ENCODE measurements at places on chromosomes 4 and X.
A peak's percentile ranks its signal among the peaks of the same experiment; 100 is the strongest.

- no peak for DNase-seq
Measured at GRCh38 chrX:103099691-103100090, 6.7 kb upstream of the NXF3 start.

- no peak for DNase-seq
Measured at GRCh38 chr4:159460371-159460770, 357.5 kb downstream of the RAPGEF2 start.

- no peak for DNase-seq
Measured at GRCh38 chr4:26325191-26325590, 4.4 kb downstream of the RBPJ start.

DNA sequence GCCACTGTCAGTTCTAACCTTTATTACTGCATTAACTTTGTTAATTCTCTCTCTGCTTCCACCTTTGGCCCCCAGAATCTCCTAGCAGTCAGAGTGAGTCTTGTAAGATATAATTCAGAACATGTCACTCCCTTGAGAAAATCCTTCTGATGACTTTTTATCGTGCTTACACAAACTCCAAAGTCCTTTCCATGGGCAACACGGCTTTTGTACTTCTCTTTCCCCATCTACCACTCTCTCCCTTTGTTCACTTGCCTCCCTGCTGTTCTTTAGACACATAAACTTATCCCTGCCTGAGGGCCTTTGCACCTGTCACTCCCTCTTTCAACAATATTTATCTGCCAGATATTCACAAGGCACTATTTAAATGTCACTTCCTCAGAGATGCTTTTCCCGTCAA lies 64.8 kb downstream of the MAOB start:
- DNase-seq, result no peak

GRCh38 chr4:26171941-26172340 lies 148.9 kb upstream of the RBPJ start:
- DNase-seq, result no peak

DNA sequence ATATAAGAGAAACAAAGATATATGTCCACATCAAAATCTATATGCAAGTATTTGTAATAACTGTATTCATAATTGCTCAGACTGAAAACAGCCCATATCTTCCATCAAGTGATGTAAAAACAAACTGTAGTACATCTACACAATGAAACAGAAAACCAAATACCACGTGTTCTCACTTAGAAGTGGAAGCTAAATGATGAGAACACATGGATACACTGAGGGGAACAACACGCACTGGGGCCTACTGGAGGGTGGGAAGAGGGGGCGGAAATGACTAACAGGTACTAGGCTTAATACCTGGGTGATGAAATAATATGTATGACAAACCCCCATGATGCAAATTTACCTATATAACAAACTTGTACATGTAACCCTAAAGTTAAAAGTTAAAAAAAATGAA lies 42.7 kb downstream of the UBA6 start:
- DNase-seq, result peak; percentile 54

- DNase-seq, result no peak
Measured at GRCh38 chr4:10092481-10093270, 23.9 kb downstream of the WDR1 start.

DNA sequence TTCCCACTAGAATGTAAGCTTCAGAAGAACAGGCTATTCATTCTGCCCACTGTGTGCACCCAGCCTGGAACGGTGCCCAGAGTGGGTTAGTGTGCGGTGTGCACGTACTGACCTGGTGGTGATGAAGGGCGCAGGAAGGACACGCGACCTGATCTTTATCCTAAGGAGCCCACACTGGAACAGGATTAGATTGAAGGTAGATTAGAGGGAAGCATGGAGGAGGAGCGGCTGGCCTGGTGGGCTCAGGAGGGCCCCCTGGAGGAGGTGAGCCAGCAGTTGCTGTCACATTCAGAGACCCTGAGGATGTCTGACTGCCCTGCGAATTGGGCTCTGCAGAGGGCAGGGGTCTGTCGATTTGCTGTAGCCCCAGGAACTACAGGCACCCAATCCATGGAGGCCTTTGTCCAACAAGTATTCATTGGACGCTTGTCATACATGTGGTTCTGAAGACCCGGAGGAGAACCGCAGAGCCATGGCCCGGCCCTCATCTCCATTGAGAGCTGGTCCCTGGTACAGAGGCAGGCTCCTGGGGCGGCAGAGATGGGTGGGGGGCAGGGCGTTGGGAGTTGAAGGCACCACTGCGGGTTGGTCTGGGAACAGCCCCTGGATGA lies 73.2 kb downstream of the HTRA3 start:
- no peak for DNase-seq

DNA sequence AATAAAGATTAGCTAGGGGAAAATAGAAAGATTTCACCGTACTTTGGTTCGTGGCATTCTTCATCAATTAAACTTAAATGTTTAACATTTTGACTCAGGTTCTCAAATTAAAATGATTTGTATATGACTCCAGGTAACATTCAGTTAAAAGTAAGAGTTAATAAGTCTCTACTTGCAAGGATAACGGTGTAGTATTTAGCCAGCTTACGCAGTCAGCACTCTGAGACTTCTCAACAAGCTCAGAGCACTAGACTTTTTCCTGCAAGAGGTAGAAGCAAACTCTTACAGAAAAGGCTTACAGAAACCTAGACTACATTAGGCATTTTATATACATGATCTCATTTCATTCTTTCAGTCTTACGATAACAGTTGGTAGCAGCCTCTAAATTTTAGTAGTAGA lies 96.4 kb upstream of the PPARGC1A start:
- no peak for DNase-seq

DNA sequence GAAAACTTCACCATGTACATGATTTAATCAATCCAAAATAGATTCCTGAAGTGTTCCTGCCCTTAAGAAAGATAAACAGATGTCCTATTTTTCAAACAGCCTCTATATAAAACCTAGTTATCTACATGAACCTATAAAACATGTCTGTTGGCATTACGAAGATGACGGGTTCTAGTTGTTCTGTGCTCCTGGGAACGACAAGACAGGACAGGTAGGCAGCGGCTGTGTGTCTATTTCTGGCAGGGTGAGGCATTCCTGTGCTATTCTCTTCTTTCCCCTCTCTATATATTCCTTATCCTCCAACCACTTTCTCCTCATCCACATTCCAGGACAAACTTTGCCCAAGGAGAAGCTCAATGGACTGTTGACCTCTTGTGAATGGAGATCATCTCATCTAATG lies 6.1 kb downstream of the FAT1 start:
- no peak for DNase-seq

- DNase-seq, result no peak
Measured at GRCh38 chr4:162657966-162658365, 494.2 kb upstream of the FSTL5 start.

- DNase-seq, result no peak
Measured at GRCh38 chr4:48203819-48204218, 65.8 kb downstream of the TEC start.

GRCh38 chrX:134933911-134934310 lies 56.9 kb upstream of the SMIM10 start:
- DNase-seq, result no peak

- no peak for DNase-seq
Measured at GRCh38 chrX:152844256-152844655, 13.4 kb downstream of the NSDHL start.

- DNase-seq, result no peak
Measured at GRCh38 chr4:6307230-6307629, 37.6 kb downstream of the WFS1 start.

- DNase-seq, result no peak
Measured at GRCh38 chrX:142637206-142637605, 388.5 kb upstream of the SPANXN4 start.

DNA sequence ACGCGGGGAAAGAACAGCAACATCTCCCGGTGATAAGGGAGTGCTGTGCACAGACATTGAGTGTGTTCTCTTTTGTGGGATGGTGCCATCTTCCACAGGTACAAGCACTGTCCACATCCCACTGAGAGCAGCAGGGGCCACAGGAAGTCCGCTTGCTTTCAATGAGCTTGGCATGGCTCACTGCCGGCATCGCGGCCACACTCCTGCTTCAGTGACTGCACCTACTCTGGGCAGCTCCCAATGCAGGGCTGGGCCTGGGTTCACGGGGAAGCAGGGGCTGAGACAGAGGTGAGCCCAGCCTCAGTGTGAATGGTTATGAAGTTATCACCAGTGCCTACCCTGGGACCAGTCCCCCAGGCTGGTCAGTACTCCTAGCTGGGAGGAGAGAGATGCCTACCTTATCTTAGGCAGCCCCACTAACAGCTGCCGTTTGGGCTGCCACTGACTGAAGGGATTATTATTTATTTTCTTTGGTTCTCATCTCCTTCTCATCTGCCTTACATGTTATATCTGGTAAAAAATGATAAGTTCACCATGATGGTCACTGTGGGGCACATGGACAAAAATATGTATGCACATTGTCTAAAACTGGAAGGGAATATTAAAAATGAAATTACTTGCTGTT lies 99.2 kb downstream of the MGST2 start:
- DNase-seq, result no peak

DNA sequence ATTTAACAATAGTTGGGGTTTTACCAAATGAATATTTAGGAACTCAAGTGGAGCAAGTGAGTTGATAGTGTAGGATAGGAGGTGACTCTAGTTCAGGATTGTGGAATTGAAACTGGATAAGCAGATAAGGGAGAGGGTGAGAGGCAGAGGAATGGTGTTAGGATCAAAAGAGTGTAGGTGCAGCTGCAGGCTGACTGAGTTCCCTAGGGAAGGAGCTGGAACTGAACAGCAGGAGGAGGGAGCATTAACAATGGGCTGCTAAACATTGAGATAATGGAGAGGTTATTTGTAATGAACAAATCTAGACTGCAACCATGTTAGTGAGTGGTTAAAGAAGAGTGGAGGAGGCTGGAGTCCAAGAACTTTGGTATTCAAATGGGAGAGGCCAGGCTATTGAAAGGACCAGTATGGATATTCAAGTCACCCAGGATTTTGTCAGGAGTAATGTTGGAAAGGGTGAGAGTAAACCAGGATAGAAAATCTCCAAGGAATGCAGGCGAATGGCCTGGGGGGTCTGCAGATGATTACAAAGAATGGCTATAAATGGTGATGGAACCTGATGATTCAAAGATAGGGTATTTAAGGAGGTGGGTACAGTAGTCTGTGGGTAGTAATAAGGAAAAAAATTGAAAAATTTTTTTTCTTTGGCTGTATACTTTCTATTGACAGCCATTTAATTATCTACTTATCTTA lies 497.1 kb upstream of the TENM3 start:
- no peak for DNase-seq

DNA sequence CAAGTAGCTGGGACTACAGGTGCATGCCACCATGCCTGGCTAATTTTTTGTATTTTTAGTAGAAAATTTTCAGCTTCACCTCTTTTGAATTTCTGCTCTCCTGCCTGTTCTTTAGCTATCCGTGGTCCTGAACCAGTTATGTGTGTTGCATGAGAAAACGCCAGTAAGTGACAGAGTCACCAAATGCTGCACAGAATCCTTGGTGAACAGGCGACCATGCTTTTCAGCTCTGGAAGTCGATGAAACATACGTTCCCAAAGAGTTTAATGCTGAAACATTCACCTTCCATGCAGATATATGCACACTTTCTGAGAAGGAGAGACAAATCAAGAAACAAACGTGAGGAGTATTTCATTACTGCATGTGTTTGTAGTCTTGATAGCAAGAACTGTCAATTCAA lies 13.9 kb downstream of the ALB start:
- no peak for DNase-seq

DNA sequence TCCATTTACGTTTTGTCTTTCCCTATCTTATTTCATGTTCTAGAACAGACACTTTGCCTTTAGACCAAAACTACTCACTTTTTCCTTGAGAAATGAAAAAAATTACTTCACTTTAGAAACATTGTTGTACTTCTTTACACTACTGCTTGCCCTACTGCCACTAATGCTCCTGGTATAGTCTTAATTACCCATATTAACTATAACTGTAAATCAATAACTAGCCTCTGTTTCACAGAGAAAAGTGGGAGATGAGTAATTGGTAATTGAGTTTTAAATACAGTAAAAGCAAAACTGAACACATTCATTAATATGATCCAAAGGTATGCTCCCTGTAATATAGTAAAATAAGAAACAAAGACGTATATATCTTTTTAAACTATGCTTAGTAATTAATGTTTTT lies 111.1 kb upstream of the JADE1 start:
- no peak for DNase-seq

DNA sequence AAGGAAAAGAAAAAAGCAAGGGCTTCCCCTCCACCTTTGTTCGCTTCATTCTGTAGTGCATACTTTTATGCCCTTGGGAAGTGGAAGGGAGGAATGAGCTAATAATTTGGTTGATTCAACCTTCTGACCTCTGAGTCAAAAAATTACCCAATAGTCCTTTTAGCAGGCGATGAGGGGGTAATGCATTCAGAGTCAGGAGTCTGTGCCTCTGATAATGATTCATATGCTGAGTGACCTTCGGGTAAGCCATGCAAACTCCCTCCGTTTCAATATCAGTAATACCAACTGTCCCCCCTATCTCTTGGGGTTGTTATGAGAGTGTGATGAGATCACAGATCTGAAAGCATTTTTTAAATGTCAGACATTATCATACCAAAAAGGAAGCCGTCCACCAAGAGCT lies 41.6 kb upstream of the ACSL4 start:
- no peak for DNase-seq

DNA sequence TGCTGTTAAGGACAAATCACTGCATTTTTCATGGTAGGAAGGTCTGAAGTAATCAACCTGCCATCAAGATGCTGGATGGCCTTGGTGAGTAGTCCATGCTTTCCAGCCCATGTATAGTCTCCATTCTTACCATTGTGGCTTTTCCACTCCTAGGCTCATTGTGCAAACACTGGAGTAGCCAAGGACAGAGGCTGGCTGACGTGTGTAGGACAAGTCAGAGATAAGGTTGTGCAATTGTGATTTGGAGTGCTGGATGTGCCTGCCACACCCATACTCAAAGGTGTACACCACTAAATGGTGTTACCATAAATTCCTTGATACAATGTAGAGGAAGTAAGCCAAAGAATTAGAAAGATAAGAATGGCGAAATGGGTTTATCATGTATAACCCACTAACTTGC lies 26.3 kb upstream of the RADX start:
- DNase-seq, result no peak

DNA sequence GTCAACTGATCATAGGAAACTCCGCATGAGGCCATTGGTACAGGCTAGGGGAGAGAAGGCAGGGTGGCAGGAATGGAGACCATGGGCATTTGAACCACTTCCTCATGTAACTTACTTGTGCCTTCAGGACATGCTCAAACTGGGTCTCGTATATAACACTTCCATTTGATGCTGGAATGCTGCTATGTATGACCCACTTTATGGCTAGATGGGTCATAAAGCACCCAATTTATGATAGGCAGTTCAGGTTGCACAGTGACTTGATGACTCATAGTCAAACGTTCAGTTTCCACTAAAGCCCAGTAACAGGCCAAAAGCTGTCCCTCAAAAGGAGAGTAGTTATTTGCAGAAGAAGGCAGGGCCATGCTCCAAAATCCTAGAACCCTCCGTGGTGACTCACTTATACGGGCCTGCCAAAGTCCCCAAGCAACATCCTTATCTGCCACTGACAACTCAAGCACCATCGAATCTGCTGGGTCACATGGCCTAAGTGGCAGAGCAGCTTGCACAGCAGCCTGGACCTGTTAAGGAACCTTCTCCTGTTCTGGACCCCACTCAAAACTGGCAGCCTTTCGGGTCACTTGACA lies 236.4 kb downstream of the ZC4H2 start:
- DNase-seq, result no peak

- no peak for DNase-seq
Measured at GRCh38 chr4:78354782-78355181, 196.8 kb upstream of the ANXA3 start.

Data from activated naive CD4-positive, alpha-beta T cell treated with Interleukin-2 at 50 U/mL for 16 hours (primary cell).